ENCODE measurements at places on chromosomes 1 and 21. TPM values are rescaled to one million over a fixed set of nuclear protein-coding genes. Genes with fewer than 3 reads are reported as not detected.

GRCh38 chr1:53539711-53540603, 80.8 kb downstream of the DMRTB1 start:
- H3K27ac ChIP-seq: no peak overlapping the region
- DNase-seq: no peak
- H3K36me3 ChIP-seq: no peaks in the 10 kb centered on the region
- no peak overlapping the region for H3K4me3 ChIP-seq
- H3K4me1 ChIP-seq: no peaks in the 10 kb centered on the region

GRCh38 chr1:25795946-25796810, 3.8 kb upstream of the SELENON start:
- peak overlapping the region; percentile 12 for H3K4me3 ChIP-seq
- no peak for DNase-seq
- peaks cover 7% of the 10 kb centered on the region for H3K4me1 ChIP-seq
- H3K27me3 ChIP-seq: no peaks in the 10 kb centered on the region
- H3K27ac ChIP-seq: no peak overlapping the region

- H3K27me3 ChIP-seq: no peaks in the 10 kb centered on the region
- no peak for DNase-seq
- H3K36me3 ChIP-seq: no peaks in the 10 kb centered on the region
- H3K4me3 ChIP-seq: no peak overlapping the region
- H3K4me1 ChIP-seq: no peaks in the 10 kb centered on the region
These were observed 639.7 kb upstream of the USP24 start for GRCh38 chr1:55854911-55855310.

CSMD2 gene
- total RNA-seq: 0.44 TPM

DNA sequence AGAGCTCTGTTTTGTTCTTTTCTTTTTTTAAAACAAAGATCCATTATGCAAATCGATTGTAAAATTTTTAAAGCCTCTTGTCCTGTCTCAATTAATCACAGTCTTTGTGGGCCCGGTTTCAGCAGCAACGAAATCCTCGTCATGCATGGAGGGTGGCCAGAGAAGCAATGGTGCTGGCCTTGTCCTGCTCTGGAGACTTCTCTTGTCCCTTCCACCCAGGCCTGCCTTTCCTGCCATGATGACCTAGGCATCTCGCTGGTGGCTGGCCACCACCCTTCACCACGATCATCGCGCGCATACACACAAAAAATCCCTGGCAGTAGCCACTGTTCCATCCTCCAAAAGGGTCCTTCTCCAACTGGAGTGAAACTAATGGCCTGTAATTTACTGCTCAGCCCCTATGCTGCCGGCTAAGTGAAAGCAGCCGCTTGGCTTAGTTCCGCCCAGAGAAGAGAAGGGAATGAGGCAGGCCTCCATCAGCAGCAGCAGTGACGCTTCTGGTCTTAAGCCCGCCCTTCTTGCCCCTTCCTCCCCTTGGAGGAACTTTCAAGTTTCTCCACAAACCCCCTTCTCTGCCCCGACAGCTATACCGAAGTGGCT, 309.5 kb downstream of the NPHP4 start:
- no peak overlapping the region for H3K27ac ChIP-seq
- H3K4me3 ChIP-seq: no peak overlapping the region
- H3K4me1 ChIP-seq: no peaks in the 10 kb centered on the region
- H3K27me3 ChIP-seq: no peaks in the 10 kb centered on the region
- H3K36me3 ChIP-seq: no peaks in the 10 kb centered on the region

GRCh38 chr1:240310226-240310925, 218.7 kb downstream of the FMN2 start:
- DNase-seq: no peak
- H3K36me3 ChIP-seq: no peaks in the 10 kb centered on the region
- H3K27me3 ChIP-seq: no peaks in the 10 kb centered on the region
- peaks cover 11% of the 10 kb centered on the region for H3K4me1 ChIP-seq
- H3K27ac ChIP-seq: no peak overlapping the region
- H3K4me3 ChIP-seq: no peak overlapping the region

- no peaks in the 10 kb centered on the region for H3K27me3 ChIP-seq
- no peak for DNase-seq
- no peak overlapping the region for H3K4me3 ChIP-seq
- H3K36me3 ChIP-seq: no peaks in the 10 kb centered on the region
- H3K27ac ChIP-seq: no peak overlapping the region
These were observed 151.0 kb downstream of the ST6GALNAC5 start for GRCh38 chr1:77018311-77018710.

DNA sequence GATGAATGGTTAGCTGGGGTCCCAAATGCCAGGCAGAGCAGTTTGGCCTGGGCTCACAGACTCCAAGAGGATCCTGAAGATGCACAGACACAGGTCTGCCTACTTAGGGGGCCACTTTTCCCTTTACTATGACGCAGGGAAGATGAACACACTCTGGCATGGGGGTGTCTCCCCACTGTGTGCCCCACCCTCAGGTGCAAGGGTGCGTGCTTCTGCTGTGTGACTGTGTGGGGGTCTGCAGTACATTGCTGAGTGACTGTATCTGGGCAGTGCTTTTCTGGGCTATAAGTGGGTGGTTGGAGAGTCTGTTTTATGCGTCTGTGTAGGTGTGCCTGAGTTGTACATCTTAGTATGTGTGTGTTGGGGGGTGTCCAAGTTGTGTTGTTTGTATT, 3.8 kb downstream of the NR0B2 start:
- no peak for DNase-seq
- no peaks in the 10 kb centered on the region for H3K36me3 ChIP-seq
- H3K4me3 ChIP-seq: no peak overlapping the region
- no peak overlapping the region for H3K27ac ChIP-seq
- no peaks in the 10 kb centered on the region for H3K27me3 ChIP-seq
- H3K4me1 ChIP-seq: peaks cover 6% of the 10 kb centered on the region

DNA sequence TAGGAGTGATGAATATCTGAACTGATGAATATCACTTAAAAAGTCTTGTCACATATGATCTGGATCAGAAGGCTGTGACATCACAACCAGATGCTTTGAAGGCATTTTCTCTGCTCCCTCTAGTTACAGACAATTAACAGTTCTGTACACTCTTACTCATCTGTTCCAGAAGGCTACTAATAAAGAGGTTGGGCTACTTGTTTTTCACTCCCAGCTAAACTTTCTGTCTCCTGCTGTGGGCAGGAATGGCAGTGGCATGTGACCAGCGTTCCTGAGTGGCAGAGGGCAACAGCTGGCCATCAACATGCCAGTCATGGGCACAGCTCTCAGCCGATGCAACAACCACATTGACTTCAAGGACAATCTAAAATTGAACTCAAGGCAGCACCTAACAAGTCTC, 66.7 kb downstream of the SLC45A1 start:
- no peak for DNase-seq
- peaks cover 10% of the 10 kb centered on the region for H3K4me1 ChIP-seq
- H3K27ac ChIP-seq: no peak overlapping the region
- H3K4me3 ChIP-seq: no peak overlapping the region

Data from pancreas (tissue), 10 donors.